Epithelial cell of proximal tubule (primary cell): ENCODE measurements at places on chromosomes 3 and 15. TPM values are rescaled to one million over a fixed set of nuclear protein-coding genes. Genes with fewer than 3 reads are reported as not detected.

DNA sequence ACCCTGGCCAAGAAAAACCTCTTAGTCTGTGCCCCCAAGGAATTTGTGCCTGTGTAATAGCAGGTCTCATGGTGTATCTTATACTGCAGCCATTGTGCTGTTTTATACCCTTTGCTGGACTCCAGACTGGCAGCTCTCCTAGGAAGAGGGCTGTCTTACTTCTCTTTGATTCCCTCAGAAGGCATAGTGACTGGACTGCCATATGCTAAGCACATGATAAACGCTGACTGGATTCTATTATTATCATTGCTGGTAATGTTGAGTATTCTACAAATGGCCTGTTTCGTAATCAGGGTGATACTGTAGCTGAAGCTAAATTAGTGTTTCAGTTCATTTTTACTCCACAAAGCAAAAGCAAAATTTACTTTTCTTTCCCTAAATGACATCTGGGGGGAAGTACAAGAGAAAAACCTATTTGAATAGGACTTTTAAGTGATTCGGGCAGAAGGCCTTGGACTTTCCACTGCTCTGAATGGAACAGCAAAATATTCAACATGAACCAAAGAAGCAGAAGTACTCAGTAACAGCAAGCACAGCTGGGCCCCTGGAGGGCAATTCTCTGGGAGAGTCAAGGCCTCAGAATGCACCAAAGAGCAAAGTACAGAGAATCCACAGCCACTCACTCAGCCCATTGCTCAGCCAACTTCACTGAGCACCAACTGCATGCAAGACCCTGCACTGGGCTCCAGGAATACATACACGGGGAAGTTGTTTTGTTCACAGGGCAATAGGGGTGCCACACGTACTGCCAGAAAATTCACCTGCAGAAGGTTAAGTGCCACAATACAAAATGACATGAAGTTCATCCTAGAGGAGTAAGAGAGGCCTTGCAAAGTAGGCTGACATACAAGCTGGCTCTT lies 7.9 kb upstream of the BCL2A1 start:
- DNase-seq, result no peak

- DNase-seq, result no peak
Observed at GRCh38 chr3:119289404-119289770, 4.8 kb upstream of the ARHGAP31 start.

DNA sequence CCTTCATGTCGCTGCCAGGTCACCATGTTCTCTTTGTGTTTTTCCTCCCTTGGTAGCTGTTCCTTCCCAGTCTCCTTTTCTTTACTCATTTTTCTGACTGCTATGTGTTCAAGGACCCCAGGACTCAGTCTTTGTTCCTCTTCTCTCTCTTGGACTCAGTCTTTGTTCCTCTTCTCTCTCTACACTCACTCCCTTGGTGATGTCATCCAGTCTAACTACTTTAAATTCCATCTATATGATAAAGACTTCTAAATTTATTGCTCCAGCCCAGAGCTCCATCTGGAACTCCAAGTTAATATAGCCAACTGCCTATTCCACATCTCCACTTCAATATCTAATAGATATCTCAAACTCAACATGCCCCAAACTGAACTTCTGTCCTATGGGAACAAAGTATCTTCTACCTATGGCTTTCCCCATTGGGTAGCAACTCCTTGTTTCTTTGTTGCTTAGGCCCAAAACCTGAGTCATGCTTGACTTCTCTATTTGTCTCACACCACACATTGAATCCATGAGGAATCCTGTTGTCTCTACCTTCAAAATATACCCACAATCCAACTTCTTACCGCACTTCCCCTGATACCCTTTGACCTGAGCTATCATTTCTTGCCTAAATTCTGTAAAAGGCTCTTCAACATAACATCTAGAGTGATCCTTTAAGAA lies 4.9 kb upstream of the DYNC1LI1 start:
- no peak for DNase-seq

GRCh38 chr3:160885791-160886286 lies 129.8 kb downstream of the PPM1L start:
- no peak for DNase-seq

DNA sequence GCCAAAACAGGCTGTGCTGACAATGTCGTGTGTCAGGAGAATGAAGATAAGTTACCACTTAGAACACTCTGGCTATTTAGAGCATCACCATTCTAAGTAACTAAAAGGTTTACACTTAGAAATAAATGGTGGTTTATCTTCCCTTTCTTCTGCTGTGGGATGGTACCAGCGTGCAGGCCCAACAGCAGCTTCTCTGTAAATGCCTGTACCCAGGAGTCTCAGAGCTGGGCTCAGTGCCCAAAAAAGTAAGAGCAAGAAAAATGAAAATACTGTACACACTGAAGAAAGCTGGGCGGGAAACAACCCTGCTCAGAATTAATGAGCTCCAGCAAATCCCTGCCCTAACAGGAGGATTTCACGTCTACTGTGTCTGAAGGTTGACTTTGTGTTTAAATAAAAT lies 206.5 kb downstream of the MFSD1 start:
- no peak for DNase-seq

DNA sequence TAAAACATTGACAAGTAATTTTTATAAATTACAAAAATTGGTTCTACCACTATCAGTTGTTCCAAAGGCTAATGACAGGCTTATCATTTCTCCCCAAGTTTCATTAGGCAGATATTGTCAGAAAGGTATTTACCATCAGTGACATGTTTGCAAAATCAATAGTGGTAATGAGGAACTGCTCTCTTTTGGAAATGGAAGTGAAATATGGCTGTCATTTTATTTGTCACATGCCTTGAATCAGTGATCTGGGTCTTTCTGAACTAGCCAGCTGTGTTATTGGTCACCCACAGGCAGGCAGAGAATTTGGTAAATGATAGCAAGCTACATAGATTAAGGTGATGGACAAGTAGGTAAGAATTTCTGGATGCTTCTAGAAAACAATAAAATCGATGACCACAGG lies 268.0 kb upstream of the ARHGEF26 start:
- DNase-seq, result no peak

DNA sequence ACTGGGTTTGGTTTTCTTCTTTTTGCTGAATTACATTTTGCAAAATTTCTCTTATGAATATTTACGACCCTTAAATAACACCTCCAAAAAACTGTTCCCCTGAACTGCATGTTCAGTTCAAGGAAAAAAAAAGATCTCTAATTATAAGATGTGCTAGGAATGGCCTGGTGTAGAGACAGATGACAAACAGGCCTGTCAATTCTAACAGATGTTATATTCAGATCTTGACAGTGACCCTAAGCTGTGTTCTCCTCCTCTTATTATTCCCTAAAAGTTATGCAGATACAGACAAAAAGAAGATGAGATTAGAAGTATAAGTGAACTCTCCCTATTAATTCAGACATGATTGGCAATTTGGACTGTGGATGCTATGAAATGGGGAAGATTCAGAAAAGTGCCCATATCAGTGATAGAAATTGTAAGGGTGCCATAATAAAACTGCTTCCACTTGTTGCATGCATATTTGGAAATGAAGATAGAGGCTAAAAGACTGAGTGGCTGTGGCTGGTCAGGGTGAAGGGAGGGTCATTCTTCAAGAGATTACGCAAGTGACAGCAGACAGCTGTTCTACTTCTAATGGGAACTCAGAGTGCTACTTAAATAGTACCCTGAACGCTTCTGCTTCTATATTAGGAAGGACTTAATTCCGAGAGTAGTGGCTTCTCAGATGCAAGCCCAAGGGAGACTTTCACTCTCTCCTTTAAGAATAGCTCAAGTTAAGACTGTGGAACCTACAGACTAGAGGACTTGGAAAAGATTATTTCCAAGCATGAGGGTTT lies 75.5 kb downstream of the ADAMTS9 start:
- DNase-seq, result no peak

GRCh38 chr3:98763076-98763475 lies at the start of gene ST3GAL6:
TSS of gene ST3GAL6 (plus strand) at chr3:98763340. CDS start at chr3:98768441, 5,101 bp downstream.
- no peak for DNase-seq

DNA sequence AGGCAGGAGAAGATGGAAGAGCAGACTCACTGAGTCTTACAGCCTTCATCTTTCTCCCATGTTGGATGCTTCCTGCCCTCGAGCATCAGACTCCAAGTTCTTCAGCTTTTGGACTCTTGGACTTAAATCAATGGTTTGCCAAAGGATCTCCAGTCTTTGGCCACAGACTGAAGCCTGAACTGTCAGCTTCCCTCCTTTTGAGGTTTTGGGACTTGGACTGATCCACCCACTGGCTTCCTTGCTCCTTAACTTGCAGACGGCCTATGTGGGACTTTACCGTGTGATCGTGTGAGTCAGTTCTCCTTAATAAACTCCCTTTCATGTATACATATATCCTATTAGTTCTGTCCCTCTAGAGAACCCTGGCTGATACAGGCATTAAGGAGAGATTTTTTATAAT lies 62.4 kb upstream of the TNIK start:
- no peak for DNase-seq

- no peak for DNase-seq
Observed at GRCh38 chr3:155581579-155581978, 163.3 kb downstream of the PLCH1 start.

DNA sequence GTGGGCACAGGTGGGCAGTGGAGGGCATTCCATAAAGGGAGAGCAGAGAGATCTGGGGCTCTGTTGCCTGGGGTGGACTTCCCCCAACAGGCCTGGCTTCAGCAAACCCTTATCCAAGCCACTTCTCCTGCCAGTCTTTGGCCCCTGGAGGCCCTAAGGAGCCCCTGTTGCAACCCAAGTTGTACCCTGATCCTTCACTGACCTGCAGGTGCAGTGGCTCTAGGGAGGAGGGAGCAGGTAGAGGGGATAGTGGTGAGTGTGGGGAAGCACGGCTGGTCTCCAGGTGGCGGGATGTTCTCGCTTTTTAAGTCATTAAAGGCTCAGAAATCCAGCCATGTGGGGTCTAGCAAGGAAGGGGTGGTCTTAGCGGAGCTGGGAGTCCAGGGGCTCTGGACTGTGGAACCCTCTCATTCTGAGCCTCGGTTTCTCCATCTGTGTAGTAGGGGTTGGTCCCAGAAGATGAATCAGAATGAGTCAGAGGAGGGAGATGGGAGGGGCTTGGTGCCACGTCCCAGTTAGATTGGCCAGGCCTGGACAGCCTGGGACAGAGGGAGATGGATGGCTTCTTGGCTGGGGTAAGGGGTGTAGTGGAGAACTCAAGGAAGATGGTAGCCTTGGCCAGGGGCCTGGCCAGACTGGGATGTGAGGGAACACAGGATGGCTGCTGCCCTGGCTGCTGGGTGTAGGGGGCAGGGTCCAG lies 2.6 kb downstream of the ZBTB47 start:
- DNase-seq, result no peak

GRCh38 chr15:72474912-72475628 lies 940 bp downstream of the ARIH1 start:
- DNase-seq, result peak; percentile 52

GRCh38 chr3:122094693-122095092 lies 39.5 kb downstream of the CD86 start:
- no peak for DNase-seq

- DNase-seq, result no peak
Observed at GRCh38 chr3:50150863-50151686, 4.0 kb upstream of the SEMA3F start.

- DNase-seq, result no peak
Observed at GRCh38 chr3:12644331-12644937, 19.5 kb downstream of the RAF1 start.

GRCh38 chr3:72143322-72143721 lies 358.4 kb upstream of the PROK2 start:
- no peak for DNase-seq

TGM4 gene
- 0.07 TPM in 1 of 2 replicates, not detected in the other for total RNA-seq

RASL12 gene
- total RNA-seq, result not detected in 2 replicates

SPSB4 gene
- total RNA-seq, result 0.58 and 1.2 TPM in 2 replicates

EFL1 gene
- 14.5 and 16.6 TPM in 2 replicates for total RNA-seq
